ENCODE measurements at places on chromosomes 1 and 21.

- DNase-seq: no peak
These were observed 1.4 kb downstream of the DSCAM start for GRCh38 chr21:40845441-40845995.

DNA sequence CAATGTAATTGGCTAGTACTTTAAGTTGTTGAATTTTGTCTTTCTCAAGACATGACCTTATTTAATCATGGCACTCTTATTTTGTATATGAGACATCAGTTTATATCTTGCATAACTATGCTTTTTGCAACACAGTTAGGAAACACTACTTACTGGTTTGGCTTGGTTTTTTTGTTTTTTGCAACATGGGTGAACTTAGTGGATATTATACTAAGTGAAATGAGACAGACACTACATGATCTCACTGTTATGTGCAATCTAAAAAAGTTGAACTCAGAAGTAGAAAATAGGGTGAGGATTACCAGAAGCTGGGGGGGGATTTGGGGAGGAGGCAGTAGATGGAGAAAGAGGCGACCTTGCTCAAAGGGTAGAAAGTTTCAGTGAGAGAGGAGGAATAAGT lies 132.1 kb downstream of the PLA2G4A start:
- no peak for DNase-seq

DNA sequence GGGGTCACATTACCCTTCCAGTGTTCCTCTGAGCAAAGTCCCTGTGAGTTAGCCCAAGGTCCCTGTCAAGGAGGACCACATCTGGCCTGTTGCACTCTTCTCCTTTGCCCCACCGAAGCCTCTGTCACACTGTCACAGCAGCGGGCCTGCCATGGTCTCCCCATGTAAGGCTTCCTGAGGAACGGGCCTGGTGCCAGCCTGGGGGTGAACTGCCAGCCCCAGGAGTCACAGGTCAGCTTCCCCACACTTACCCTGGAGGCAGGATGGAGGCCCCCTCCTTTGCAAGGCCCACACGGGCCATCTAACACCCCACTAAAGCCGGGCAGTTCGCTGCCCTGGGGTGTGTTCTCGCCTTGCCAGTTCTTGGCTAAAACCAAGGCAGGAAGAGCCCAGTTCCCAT lies 14.1 kb downstream of the TNFRSF1B start:
- no peak for DNase-seq

- no peak for DNase-seq
These were observed 306.2 kb downstream of the NFIA start for GRCh38 chr1:61388566-61388965.

GRCh38 chr21:26070822-26071425 lies 99.6 kb downstream of the APP start:
- peak; percentile 45 for DNase-seq
